Omental fat pad (tissue), 4 donors: ENCODE measurements at places on chromosomes 6 and 20. TPM values are rescaled to one million over a fixed set of nuclear protein-coding genes. Genes with fewer than 3 reads are reported as not detected.

CENPQ gene
- total RNA-seq, result 6.8 TPM

GRCh38 chr6:136846046-136846445 lies 23.7 kb downstream of the PEX7 start:
- DNase-seq, result no peak

- DNase-seq, result no peak
Observed at GRCh38 chr6:129852257-129852858, 8.8 kb downstream of the TMEM244 start.

DNA sequence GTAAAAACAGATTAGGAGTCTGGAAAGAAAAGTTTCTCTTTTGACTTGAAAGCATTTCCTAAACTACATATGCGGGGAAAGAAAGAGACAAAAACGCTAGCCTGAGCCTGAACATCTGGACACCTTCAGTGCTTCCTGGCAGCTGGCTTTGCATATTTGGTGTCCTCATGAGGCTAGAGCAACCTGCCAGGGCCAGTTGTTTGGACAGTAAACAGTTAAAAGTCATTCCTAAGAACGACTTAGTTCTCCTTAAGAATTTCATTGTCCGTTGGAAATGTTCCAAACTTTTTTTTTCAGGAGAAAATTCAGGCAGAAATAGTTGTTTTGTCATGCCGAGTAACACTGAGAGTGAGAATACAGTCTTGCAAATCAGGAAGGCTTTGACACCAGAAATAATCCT lies 199.8 kb downstream of the SMOC2 start:
- DNase-seq, result no peak
